GM23338 (cell line): ENCODE measurements at places on chromosomes 13 and 19.

- DNase-seq = peak; percentile 96
Measured at GRCh38 chr19:50204811-50205675, 1.6 kb downstream of the MYH14 start.

DNA sequence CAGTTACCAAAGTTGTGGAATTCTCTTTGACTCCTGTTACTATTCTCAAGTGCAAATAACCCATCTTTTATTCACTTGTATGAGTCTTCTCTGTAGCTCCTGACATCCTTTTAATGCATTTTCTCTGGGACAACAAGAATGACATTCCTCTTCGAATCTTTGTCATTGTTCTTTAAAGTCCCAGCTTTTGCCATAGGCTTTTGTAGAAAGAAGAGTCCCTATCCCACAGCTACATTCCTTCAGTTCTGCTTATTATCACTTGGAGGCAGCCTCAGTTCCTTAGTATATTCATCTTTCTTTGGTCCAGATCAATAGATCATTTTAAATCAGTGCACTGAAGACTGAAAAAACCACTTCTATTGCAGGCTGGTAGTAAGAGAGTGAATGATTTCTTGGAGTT lies 560.2 kb downstream of the DACH1 start:
- DNase-seq = peak; percentile 58

- DNase-seq = peak; percentile 79
Measured at GRCh38 chr19:20103091-20103740, 25.4 kb downstream of the ZNF90 start.

DNA sequence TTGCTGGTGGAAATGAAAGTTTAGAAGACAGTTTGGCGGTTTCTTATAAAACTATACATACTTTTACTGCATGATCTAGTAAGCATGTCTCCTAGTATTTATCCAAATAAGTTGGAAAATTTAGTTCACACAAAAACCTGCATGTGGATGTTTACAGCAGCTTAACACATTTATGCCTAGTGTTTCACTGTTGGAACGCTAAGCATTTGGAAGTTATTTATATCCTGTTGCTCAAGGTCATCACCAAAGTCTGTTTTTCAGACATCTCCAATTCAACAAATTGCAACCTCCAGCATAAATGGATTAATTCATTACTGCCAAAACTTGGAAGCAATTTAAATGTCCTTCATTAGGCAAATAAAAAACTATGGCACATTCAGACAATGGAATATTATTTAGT lies 461.8 kb downstream of the SUCLA2 start:
- DNase-seq = no peak

DNA sequence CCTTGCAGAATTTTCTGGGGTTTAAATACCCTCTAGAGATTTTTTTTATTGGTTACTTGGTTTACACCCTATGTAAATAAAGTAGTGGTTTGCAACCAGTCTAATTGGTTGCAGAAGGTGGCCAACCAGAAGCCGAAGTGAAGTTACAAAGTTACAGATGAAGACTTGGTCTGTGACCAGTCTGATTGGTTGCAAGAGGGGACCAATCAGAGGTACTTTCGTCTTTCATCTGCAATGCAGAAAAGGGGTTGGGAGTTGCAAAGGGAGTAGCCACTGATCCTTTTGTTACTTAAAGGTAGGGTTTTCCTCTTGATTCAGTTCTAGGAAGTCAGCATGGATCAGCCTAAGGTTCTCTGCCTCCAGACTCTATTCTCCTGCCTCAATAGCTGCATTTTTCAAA lies 48.8 kb upstream of the CHST8 start:
- DNase-seq = no peak

DNA sequence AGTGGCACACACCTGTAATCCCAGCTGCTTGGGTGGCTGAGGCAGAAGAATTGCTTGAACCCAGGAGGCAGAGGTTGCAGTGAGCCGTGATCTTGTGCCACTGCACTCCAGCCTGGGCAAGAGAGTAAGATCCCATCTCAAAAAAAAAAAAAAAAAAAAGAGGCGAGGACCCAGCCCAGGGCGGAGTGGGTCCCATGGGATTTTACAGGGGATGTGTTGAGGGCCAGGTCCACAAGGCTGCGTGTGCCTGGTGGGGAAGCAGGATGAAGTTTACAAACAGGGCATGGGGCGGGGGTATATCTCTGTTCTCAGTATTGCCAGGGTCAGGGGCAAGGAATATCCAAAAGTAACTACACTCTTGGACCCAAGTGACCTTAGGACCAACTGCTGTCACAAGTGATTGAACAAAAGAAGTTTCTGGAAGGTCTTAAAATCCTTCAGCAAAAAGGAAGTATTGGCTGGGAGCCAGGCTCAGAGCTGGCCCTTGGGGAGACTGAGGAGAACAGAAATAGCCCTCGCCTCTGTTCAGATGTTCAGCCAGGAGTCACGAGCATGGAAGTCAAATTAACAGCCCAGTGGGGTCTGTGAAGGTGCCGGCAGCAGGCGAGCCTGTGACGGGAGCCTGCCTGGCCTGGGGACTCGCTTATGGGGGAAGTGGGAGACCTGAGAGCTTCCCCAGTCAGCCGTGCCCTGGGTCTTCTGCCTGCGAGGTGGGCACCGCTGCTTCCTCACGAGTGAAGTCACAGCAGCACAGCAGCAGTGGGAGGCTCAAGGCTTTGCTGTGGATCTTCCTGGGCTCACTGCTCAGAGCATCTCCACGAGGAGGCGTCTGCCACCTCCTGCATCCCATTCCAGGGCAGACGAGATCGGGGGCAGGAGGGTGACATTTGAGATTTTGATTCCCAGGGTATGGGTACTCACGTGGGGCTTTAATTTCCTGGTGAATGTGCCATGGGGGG lies 6.4 kb downstream of the MYO9B start:
- DNase-seq = no peak

DNA sequence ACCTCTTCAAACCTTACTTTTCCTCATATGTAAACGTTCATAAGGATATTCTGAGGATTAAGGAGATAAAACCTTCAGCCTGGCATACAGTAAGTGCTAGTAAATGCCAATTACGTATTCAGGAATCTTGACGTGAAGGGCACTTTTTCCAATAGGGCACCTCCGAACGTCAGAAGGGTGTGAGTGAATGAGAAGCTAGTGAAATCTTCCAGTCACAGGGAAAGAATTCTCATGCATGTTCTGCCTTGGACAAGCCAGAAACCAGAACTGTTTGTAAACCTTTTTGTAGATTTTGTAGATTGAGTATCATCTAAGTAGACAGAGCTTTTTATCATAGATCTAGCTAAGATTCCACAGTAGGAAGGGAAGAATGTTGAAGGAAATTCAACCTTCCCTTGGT lies 16.5 kb downstream of the DGKH start:
- DNase-seq = no peak

DNA sequence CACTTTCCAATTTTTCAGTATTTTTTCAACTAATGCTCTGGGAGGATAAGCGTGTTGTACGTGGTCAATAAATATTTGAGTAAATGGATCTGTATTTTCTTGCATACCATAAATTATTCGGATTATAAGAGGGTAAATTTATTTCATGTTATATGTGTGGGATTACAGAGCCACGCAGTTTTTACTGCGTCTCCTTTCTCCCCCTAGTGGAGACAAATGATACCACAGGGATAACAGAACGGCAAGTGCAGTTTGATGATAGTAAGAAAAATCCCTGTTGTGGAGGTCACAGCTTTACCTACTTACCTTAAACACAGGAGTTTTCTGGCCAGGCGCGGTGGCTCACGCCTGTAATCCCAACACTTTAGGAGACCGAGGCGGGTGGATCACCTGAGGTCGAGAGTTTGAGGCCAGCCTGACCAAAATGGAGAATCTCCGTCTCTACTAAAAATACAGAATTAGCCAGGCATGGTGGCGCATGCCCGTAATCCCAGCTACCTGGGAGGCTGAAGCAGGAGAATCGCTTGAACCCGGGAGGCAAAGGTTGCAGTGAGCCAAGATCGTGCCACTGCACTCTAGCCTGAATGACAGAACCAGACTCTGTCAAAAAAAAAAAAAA lies 16.8 kb downstream of the MBD3L2B start:
- DNase-seq = peak; percentile 75

DNA sequence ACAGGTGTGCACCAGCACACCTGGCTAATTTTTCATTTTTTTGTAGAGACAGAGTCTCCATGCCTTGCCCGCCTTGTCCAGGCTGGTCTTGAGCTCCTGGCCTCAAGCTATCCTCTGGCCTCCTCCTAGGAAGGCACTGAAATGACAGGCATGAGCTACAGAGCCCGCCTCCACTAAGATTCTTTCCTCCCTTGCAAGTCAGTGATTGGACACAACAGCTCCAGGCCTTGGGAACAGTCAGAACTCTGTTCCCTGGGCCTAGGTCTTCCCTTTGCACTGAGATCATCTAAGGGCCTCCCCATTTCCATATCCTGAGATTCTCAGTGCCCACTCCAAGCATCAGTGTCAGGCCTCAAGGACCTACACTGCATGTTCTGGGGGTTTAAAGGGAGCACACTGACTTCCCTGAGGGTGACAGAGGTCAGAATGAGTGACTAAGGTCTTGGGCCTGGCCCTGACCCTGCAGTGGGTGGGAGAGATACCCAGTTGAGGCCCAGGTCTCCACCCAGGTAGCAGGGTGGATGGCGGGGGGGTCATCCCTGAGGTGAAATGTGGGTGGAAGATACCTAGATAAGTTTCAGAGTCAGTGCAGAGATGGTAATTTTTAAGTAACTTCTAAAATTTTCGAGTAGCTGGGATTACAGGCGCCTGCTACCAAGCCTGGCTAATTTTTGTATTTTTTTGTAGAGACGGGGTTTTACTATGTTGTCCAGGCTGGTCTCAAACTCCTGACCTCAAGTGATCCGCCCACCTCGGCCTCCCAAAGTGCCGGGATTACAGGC lies 17.3 kb upstream of the ERCC1 start:
- DNase-seq = peak; percentile 49

DNA sequence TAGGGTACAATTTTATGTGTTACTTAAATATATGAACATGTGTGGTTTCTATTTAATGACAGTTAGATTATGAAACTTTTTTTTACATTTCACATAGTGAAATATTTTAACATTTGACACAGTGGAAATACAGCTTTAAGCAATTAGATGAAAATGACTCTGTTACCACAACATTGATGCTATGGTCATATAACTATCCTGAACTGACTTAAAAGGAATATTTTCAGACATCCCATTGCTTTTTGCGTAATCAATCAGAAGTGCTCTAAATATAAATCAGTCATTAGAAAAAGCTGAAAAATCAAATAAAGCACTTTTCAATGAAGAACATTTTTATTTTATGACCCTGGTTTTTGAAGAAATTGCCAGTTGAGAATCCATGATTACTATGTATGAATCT lies 80.3 kb downstream of the UFM1 start:
- DNase-seq = no peak

GRCh38 chr19:21765151-21765550 lies 2.2 kb downstream of the ZNF100 start:
- no peak for DNase-seq

DNA sequence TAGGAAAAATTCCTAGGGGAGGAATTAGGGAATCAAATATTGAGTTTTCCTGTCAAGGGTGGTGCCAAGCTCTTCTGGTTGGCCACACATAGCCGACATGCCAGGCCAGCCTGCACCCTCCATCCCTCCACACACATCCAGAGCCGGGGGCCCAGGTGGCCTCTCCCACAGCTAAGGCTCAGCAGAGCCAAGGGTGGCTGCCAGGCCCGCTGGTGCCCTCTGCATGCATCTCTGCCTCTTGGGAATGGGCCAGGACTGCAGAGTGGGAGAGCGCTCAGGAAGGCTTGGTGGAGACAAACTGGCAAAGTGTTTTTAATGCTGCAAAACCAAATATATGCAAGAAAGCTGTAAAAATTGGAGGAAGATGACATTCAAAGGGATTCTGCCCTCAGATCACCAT lies 42.7 kb upstream of the GAS6 start:
- DNase-seq = no peak

- DNase-seq = no peak
Measured at GRCh38 chr13:26406791-26407190, 150.7 kb upstream of the WASF3 start.

DNA sequence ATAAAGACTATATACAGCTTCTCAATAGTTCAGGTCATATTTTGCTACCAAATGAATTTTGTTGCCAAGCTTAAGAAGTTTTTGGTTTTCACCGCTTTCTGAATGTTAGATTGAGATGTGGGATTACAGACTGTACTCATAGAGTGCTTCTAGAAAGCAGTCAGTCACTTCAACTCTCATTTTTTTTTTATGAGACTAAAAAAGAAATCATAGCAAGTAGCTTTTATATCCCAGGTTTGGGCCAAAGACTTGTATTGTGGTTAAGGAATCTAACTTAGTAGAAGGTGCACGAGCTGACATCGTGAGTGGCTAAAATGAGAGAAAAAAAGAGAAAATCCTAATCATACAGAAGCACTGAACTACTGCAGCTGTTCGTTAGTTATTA lies 2.2 kb upstream of the USPL1 start:
- DNase-seq = no peak

DNA sequence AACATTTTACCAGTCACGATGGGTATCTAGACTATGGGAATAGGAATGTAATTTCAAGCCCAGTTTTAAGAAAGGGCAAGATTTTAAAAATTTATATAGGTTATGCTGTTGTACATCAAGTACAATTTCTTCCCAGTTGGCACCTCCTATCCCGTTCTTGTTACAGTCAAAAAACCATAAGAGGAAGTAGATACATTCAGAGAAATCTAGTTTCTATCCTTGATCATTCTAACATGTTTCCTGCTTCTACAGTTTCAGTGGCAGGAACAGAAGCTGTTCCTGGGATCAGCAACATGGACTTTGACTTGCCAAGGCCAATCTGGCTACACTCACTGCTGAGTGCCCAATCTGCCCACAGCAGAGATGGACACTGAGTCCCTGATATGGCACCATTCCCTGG lies 14.7 kb upstream of the FPR3 start:
- no peak for DNase-seq

- DNase-seq = peak; percentile 93
Measured at GRCh38 chr19:46133101-46133627, 8.7 kb upstream of the IGFL3 start.

DNA sequence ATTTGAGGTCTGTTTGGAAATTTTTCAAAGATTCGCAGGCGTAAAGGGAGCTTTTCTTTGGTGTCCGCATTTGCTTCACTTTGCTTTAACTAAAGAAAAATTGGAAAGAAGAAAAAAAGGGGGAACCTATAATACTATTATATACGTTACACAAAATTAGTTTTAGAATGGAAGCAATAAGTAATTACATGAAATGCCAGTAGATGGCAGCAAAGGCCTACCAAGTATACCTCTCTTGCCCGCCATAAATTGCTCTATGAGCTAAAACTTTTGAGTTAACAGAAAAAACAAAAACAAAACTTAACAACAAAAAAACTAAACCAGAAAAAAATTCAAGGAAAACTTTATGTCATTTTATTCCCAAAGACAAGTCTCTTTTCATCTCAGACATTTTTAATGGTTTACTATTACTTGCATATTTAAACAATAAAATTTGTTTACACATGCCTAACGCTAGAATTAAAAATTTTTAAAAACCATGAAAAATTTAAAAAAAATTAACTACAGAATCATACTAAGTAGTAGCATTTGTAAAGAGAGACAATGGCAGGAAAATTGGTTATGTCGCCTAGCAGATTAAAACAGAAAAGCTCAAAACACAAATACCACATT lies 271.4 kb downstream of the NALCN start:
- peak; percentile 78 for DNase-seq

- DNase-seq = peak; percentile 49
Measured at GRCh38 chr13:73171926-73172325, 113.1 kb downstream of the KLF5 start.
